Vein endothelial cell (primary cell): ENCODE measurements at places on chromosomes 7 and 10. TPM values are rescaled to one million over a fixed set of nuclear protein-coding genes. Genes with fewer than 3 reads are reported as not detected.

Gene NPC1L1
- not detected in 2 replicates for total RNA-seq

Gene FAM25C
- not detected in 2 replicates for total RNA-seq

Gene TEX36
- not detected in 2 replicates for total RNA-seq

Gene PSMC2
- total RNA-seq, result 155 and 221 TPM in 2 replicates

Gene HOXA13
- total RNA-seq, result not detected in 2 replicates

Gene METTL27
- total RNA-seq, result 0.98 TPM in 1 of 2 replicates, not detected in the other

Gene LRRN3
- total RNA-seq, result under 0.01 TPM in 1 of 2 replicates, not detected in the other

Gene GARIN1A
- total RNA-seq, result 0.33 and 1.2 TPM in 2 replicates

Gene MMD2
- total RNA-seq, result not detected in 2 replicates
